ENCODE measurements at places on chromosomes 1 and 21. TPM values are rescaled to one million over a fixed set of nuclear protein-coding genes. Genes with fewer than 3 reads are reported as not detected.

- H3K27ac ChIP-seq, result peak overlapping the region; percentile 71
- H3K4me3 ChIP-seq, result no peak overlapping the region
- no peaks in the 10 kb centered on the region for H3K27me3 ChIP-seq
- peaks cover 32% of the 10 kb centered on the region for H3K36me3 ChIP-seq
- peaks cover 52% of the 10 kb centered on the region for H3K4me1 ChIP-seq
- no peak for DNase-seq
Measured at GRCh38 chr1:19387045-19387467, 74.9 kb downstream of the SLC66A1 start.

DNA sequence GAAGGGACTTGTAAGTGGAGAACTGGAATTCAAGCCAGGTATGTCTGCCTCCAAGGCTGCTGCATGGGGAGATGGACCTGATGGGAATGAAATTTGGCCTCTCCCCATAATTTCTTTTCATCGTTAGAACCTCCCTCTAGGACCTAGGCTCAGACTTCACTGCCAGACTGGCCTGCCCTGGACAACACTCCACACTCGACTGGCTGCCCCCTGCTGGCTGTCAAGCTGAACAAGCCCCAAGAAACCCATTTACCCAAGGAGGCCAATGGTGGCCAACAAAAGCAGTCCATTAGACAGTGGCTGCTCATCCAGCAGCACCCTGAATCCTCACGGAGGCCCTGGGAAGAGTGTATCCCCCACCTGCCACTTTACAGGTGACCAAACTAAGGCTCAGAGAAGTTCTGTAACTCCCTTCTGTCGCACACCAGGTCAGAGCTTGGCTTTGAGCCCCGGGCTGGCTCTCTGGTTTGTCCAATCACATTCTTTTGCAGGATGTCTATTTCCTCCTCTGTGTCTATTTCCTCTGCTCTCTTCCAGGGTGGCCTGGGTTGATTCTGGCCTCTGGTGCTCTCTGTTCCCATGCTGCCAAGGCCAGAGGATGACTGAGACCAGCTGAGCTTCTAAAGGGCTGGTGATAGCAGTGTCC, 3.8 kb downstream of the RNF186 start:
- peak; percentile 59 for DNase-seq
- no peak overlapping the region for H3K4me3 ChIP-seq
- H3K27me3 ChIP-seq, result no peaks in the 10 kb centered on the region
- no peaks in the 10 kb centered on the region for H3K36me3 ChIP-seq
- no peaks in the 10 kb centered on the region for H3K4me1 ChIP-seq

GRCh38 chr1:243758647-243759046, 91.4 kb downstream of the AKT3 start:
- no peak for DNase-seq
- H3K27me3 ChIP-seq, result no peaks in the 10 kb centered on the region
- peaks cover 4% of the 10 kb centered on the region for H3K4me1 ChIP-seq
- no peak overlapping the region for H3K27ac ChIP-seq

GRCh38 chr1:43540653-43541071, 10.0 kb downstream of the PTPRF start:
- DNase-seq, result peak; percentile 41
- peaks cover 56% of the 10 kb centered on the region for H3K4me1 ChIP-seq
- H3K36me3 ChIP-seq, result no peaks in the 10 kb centered on the region
- peak overlapping the region; percentile 41 for H3K27ac ChIP-seq
- no peaks in the 10 kb centered on the region for H3K27me3 ChIP-seq

- no peaks in the 10 kb centered on the region for H3K27me3 ChIP-seq
- no peak overlapping the region for H3K27ac ChIP-seq
- no peak for DNase-seq
- H3K4me3 ChIP-seq, result no peak overlapping the region
Measured at GRCh38 chr1:58437623-58438022, 108.9 kb downstream of the OMA1 start.

- no peak overlapping the region for H3K27ac ChIP-seq
Measured at GRCh38 chr21:16124378-16125138, 394.8 kb downstream of the USP25 start.

- peak overlapping the region; percentile 84 for H3K27ac ChIP-seq
- H3K4me1 ChIP-seq, result peaks cover 6% of the 10 kb centered on the region
- no peaks in the 10 kb centered on the region for H3K27me3 ChIP-seq
- H3K36me3 ChIP-seq, result no peaks in the 10 kb centered on the region
- peak overlapping the region; percentile 93 for H3K4me3 ChIP-seq
Measured at GRCh38 chr1:171841931-171842761, 848 bp downstream of the DNM3 start.

GRCh38 chr1:28865997-28866650, 48.2 kb upstream of the EPB41 start:
- H3K27ac ChIP-seq, result no peak overlapping the region
- H3K36me3 ChIP-seq, result no peaks in the 10 kb centered on the region
- no peaks in the 10 kb centered on the region for H3K4me1 ChIP-seq

- no peaks in the 10 kb centered on the region for H3K36me3 ChIP-seq
- no peaks in the 10 kb centered on the region for H3K27me3 ChIP-seq
- DNase-seq, result no peak
Measured at GRCh38 chr1:205286335-205286950, 35.1 kb downstream of the NUAK2 start.

- H3K36me3 ChIP-seq, result peaks cover 89% of the 10 kb centered on the region
- H3K27ac ChIP-seq, result no peak overlapping the region
- DNase-seq, result no peak
Measured at GRCh38 chr1:15944308-15945010, 31.4 kb downstream of the ZBTB17 start.

- H3K27me3 ChIP-seq, result no peaks in the 10 kb centered on the region
- H3K36me3 ChIP-seq, result peaks cover 14% of the 10 kb centered on the region
- no peak overlapping the region for H3K27ac ChIP-seq
- DNase-seq, result no peak
- H3K4me3 ChIP-seq, result no peak overlapping the region
Measured at GRCh38 chr1:205270764-205271163, 43.0 kb downstream of the TMCC2 start.

- H3K27ac ChIP-seq, result no peak overlapping the region
- no peaks in the 10 kb centered on the region for H3K36me3 ChIP-seq
- H3K4me3 ChIP-seq, result no peak overlapping the region
Measured at GRCh38 chr1:214980921-214981320, 101.6 kb upstream of the KCNK2 start.

GRCh38 chr1:27755865-27756264, 17.2 kb upstream of the STX12 start:
- H3K27ac ChIP-seq, result no peak overlapping the region
- H3K4me1 ChIP-seq, result peaks cover 4% of the 10 kb centered on the region

- H3K27ac ChIP-seq, result peak overlapping the region; percentile 73
- H3K4me3 ChIP-seq, result peak overlapping the region; percentile 64
- H3K27me3 ChIP-seq, result peaks cover 24% of the 10 kb centered on the region
- H3K36me3 ChIP-seq, result no peaks in the 10 kb centered on the region
- H3K4me1 ChIP-seq, result peaks cover 46% of the 10 kb centered on the region
Measured at GRCh38 chr1:6490181-6491080, 1.0 kb downstream of the PLEKHG5 start.

Gene FBLIM1
- total RNA-seq, result 20.1 TPM

Gene OR6K3
- 2.2 TPM for total RNA-seq

Gene AK5
- total RNA-seq, result 1.0 TPM

Gene UTS2
- total RNA-seq, result not detected

Gene ARHGEF16
- total RNA-seq, result 10.6 TPM

Gene BRINP3
- total RNA-seq, result 2.1 TPM

Gene INTS7
- 17.1 TPM for total RNA-seq

Gene KCNJ15
- 62.7 TPM for total RNA-seq

Gene NHLH1
- 0.15 TPM for total RNA-seq

Gene IFNLR1
- total RNA-seq, result 11.7 TPM

Gene DLGAP3
- 0.18 TPM for total RNA-seq

Gene SLC16A4
- total RNA-seq, result 9.6 TPM

Gene YBX1
- total RNA-seq, result 552 TPM

All from lower lobe of right lung (tissue), 2 donors.